ENCODE measurements at places on chromosomes 2 and 18. TPM values are rescaled to one million over a fixed set of nuclear protein-coding genes. Genes with fewer than 3 reads are reported as not detected.

- no peak for DNase-seq
- no peaks in the 10 kb centered on the region for H3K4me1 ChIP-seq
- H3K4me3 ChIP-seq: no peak overlapping the region
- H3K36me3 ChIP-seq: no peaks in the 10 kb centered on the region
Measured at GRCh38 chr2:122112216-122113005, 357.0 kb downstream of the TSN start.

DNA sequence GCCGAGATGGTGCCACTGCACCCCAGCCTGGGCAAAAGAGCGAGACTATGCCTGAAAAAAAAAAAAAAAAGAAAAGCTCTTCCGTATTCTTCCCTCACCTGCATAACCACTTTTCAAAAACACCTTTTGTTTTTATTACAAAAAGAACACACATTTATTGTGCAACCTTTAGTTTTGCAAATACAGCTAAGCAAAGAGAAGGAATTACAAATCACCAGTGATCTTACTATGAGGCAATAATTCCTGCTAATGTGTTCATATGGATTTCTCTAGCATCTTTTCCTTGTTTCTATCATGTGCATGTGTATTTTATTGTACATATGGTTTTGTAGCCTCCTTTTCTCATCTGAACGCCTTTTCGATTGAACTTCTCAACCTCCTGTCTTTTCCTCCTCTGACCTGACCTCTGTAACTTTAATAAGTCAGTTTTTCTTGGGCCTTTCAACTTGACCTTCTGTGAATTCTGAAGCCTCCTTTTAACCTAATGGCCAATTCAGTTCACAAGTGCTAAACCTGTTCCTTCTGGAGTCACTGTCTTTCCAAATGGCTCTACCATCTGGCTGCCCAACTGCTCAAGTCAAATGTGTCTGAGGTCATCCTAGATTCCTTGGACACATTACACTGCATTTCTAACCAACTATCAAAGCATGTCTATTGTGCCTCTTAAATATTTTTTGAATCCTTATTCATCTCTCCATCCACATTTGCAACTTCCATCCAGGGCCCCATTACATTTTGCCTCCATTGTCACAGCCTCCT is 59.1 kb upstream of the DAPL1 start:
- H3K27ac ChIP-seq: no peak overlapping the region
- peaks cover 26% of the 10 kb centered on the region for H3K27me3 ChIP-seq
- no peak for DNase-seq
- no peak overlapping the region for H3K4me3 ChIP-seq
- H3K36me3 ChIP-seq: no peaks in the 10 kb centered on the region

GRCh38 chr2:186467421-186467820 is 18.6 kb upstream of the ZC3H15 start:
- no peak overlapping the region for H3K27ac ChIP-seq
- H3K27me3 ChIP-seq: no peaks in the 10 kb centered on the region
- no peak overlapping the region for H3K4me3 ChIP-seq
- no peak for DNase-seq
- H3K4me1 ChIP-seq: no peaks in the 10 kb centered on the region
- H3K36me3 ChIP-seq: no peaks in the 10 kb centered on the region

The RTP5 gene
- total RNA-seq: not detected

GRCh38 chr2:117557626-117558025 is 256.9 kb upstream of the DDX18 start:
- no peak for DNase-seq
- no peak overlapping the region for H3K27ac ChIP-seq
- H3K36me3 ChIP-seq: no peaks in the 10 kb centered on the region
- H3K4me3 ChIP-seq: no peak overlapping the region

DNA sequence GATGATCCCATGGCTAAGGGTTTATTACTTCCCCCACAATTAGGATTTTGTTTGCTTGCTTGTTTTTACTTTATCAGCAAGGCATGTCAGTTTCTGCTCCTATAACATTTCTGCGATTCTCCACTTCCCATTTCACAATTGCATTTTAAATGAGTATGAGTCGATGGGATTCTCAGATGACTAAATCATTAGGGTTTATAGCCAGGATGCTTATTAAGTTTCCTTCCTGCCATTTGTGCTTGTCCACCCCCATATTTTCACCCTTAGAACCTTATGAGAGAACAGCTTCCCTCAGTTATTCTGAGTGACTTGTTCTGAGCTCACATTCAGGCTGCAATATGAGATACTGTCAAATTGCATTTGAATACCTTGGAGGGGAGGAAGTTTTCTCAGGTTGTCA is 37.9 kb upstream of the C1GALT1C1L start:
- peaks cover 2% of the 10 kb centered on the region for H3K27me3 ChIP-seq
- no peaks in the 10 kb centered on the region for H3K36me3 ChIP-seq
- peak overlapping the region; percentile 36 for H3K27ac ChIP-seq

The LYPD6 gene
- 20.7 TPM for total RNA-seq

GRCh38 chr2:179745635-179746256 is 115.7 kb downstream of the ZNF385B start:
- H3K27me3 ChIP-seq: no peaks in the 10 kb centered on the region
- H3K27ac ChIP-seq: no peak overlapping the region
- H3K4me1 ChIP-seq: peaks cover 29% of the 10 kb centered on the region
- DNase-seq: no peak

DNA sequence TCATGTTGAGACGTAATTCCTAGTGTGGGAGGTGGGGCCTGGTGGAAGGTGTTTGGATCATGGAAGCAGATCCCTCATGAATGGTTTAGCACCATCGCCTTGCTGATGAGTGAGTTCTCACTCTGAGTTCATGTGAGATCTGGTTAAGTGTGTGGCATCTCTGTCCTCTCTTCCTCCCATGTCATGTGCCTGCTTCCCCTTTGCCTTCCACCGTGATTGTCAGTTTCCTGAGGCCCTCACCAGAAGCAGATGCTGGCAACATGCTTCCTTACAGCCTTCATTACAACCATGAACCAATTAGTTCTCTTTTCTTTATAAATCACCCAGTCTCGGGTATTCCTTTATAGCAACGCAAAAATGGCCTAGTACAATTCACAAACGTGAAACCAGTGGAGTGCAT is 14.6 kb upstream of the MCM6 start:
- H3K4me1 ChIP-seq: peaks cover 6% of the 10 kb centered on the region
- H3K36me3 ChIP-seq: peaks cover 5% of the 10 kb centered on the region
- no peak for DNase-seq
- H3K27me3 ChIP-seq: peaks cover 10% of the 10 kb centered on the region
- no peak overlapping the region for H3K4me3 ChIP-seq

Data from HFFc6 (cell line).